ENCODE measurements at places on chromosomes 13 and 19. TPM values are rescaled to one million over a fixed set of nuclear protein-coding genes. Genes with fewer than 3 reads are reported as not detected.

DNA sequence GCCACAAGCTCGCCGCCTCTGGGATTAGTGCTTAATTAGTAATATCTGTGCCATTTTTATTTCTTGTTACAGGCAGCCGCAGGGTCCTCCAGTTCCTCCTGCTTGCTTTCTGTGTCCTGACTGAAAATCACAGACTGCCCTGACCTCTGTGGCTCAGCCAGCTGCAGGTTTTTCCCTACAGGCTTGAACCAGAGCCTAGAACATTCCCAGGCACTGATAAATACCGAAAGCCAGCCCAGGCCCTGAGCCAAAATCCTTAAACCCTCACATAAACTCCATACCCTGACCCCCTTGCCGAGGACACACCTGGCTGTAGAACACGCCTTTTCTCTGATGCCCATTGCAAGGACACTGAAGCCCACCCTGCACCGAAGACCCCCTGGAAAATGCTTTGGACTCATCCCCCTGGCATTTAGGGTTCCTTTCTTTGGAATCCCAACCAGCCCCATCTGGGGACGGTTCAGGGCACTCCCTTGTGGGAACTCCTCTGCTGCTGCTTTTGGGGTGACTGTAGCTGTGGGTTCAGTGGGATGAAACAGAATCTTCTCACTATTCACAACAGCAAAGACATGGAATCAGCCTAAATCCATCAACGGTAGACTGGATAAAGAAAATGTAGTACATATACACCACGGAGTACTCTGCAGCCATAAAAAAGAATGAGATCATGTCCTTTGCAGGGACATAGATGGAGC lies 15.5 kb downstream of the DPP9 start:
- no peak for ATAC-seq

GRCh38 chr13:106087201-106087600 lies 448.3 kb downstream of the EFNB2 start:
- ATAC-seq, result no peak

DNA sequence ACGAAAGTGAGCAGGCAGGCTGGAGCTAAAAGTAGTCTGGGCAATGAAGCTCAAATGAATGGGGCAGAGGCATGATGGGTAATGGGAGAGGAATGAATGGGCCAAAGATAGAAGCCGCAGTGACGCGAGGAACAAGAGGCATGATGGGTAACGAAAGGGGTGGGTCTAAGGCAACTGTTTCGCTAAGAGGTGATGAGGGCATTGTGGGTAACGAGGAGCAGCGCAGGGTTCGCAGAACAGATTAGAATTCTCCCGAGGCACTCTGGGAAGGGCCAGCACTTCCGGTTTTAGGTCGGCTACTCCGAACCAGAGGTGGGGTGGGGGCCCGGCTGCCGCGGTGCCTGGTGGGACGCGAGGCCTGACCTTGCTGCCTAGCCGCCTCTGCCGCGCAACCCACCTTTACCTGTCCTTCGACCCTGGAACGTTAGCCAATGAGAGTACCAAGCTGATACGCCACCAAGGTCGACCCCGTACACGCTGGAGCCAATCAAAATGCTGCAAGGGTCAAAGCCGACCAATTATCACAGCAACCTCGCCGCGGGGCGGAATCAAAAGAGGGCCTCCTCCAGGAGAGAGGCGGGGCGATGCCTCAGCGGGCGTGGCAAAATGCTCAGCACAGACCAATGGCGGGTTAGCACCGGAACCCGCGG lies 563 bp upstream of the TOMM40 start:
- ATAC-seq, result peak; percentile 91

Gene ZNF575
- total RNA-seq, result 0.72 TPM

Gene FUZ
- total RNA-seq, result 8.3 TPM
